ENCODE measurements at places on chromosomes 3 and 15.

DNA sequence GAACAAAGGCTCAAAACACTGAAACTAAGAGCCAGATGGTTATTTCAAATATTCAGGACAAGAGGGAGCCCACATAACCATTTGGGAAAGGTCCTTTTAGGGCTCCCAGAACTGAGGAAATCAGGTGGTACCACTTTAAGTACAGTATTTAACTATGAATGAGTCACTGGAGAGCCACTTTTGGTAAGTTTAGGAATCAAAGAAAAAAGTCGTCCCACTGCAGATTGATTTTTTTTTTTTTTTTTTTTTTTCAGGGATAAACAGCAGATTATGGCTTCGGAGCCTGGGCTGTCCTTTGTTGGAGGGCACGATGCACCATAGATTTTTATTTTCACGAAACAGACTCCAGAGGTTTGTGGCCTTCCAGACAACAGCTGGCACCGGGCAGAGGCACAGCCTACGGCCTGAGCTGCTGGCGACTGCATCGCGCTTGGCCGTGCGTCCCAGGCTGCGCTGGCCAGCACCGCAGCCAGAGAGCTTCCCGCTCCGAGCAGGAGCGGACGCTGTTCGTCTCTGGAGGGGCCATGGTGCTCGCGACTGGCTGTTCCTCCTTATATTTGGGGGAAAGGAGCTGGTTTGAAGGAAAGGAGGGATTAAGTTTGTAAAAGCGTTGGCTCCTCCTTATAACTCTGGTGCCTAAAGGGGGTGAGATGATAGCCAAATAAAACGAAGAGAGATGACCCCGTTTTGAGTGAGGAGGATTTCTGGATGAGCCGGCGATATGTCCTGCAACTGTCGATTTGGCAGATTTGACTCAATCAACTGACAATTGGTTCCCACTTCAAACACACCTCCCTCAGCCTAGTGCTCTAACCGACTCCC is 152.9 kb upstream of the GOLIM4 start:
- peak; percentile 64 for DNase-seq

DNA sequence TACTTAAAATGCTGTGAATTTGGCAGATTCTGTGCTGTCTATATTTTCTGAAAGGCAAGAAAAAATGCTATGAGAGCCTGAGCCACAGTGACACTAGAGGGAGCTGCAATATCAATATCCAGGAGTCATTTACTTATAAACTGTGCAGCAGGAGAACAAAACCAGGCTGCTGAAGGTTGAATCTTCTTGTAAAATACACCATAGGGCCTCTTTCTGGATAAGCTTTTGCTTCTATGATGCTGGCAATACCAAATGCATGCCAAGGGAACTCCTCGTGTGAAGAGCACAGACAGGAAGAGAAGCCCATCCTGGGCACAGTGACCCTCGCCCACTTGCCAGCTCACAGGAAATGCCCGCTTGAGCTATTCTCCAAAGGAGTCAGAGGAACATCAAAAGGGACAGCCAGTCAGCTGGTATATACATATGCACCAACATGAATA is 48.0 kb upstream of the TSPAN3 start:
- DNase-seq: peak; percentile 92

DNA sequence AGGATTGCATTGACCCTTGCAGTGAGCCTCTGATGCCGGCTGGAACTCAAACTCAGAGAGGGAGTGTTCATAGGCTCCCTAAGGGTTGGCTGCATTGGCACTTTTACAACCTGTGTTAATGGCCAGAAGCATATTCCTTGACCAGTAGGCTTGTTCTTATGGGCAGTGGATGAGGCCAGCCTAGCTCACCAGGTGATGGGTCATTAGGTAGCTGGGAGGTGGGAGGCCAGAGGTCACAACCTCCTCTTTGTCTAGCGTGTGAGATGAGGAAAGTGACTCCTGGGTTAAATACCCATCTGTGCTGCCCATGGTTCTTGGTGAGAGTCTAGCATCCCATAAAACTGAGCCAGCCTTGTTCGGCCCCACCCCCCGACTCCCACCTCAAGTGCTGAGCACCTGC is 275.7 kb upstream of the CTNNB1 start:
- DNase-seq: no peak

GRCh38 chr3:138297059-138297607 is 32.5 kb downstream of the NME9 start:
- no peak for DNase-seq

GRCh38 chr3:4587061-4587837 is 94.1 kb downstream of the ITPR1 start:
- no peak for DNase-seq

- no peak for DNase-seq
Observed at GRCh38 chr3:157263027-157263426, 103.1 kb upstream of the CCNL1 start.

GRCh38 chr3:37973246-37974054 is 17.1 kb upstream of the VILL start:
- no peak for DNase-seq

DNA sequence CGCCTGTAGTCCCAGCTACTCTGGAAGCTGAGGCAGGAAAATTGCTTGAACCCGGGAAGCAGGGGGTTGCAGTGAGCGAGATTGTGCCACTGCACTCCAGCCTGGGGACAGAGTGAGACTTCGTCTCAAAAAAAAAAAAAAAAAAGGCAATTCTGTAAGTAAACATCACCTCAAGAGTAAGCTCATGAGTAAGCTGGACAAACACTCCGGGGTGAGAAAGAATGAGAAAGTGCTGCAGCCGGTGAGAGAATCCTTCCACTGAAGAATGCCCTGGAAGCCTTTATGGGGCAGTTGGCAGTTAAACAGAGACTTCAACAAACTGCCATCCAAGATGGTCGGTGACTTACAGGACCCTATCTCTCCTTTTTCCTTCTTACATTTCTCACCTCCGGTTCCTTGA is 47.5 kb downstream of the FEZF2 start:
- no peak for DNase-seq

DNA sequence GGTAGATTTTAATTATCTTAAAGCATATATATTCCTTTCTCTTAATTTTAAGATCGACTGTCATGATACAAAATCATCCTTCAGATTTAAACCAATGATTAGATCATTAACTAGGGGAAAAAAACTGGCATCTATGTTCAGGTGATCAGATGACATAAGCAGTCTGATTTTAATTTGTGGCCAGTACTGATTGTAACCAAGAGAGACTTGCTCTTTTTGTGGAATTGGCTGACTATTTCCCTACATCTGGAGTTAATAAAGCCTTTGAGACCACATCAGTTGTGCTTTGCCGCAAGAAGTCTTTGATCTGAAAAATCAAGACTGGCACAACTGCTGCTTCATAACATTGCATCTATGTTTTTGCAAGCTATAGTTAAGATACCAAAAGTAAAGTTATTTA is 148.4 kb upstream of the CGNL1 start:
- peak; percentile 85 for DNase-seq

GRCh38 chr15:36921484-36922091 is 178.8 kb downstream of the MEIS2 start:
- DNase-seq: no peak

GRCh38 chr3:183538486-183538885 is 17.0 kb downstream of the KLHL6 start:
- no peak for DNase-seq

DNA sequence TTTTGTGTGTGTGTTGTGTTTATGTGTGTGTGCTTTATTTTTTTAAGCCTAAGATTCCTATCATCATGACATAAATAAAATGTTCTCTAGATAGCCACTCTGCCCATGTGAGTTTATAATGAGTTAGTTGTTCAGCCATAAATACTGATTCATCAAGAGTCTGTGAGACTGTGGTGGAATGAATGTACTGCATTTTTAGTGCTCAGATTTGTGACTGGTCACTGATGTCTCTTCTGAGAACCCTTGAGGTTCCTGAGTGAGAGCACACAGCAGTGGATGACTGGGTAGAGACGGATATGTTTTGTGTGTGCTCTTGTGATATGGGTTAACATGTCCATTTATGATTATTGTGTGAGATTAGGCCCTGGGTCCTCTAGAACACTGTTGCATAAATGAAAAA is 51.2 kb downstream of the SETD5 start:
- no peak for DNase-seq

DNA sequence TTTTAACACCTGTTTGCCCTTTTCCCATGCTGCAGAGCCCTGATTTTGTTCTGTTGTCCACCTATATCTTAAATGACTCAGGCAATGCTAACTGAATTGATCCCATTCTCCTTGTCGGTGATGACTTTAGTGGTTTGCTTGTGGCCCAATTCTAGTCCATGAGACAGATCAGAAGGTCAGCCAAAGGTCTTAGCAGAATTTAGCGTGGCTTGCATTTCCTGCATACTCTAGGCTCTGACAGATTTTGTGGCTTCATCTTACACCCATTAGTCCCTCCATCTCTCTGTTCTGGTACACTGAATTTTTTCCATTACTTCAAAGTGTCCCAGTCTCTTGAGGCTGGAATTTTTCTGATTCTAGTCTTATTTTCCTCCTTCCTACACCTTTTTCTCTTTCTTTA is 161.9 kb downstream of the STAC start:
- peak; percentile 72 for DNase-seq

GRCh38 chr3:146547235-146547835 is 2.9 kb upstream of the PLSCR1 start:
- DNase-seq: no peak

DNA sequence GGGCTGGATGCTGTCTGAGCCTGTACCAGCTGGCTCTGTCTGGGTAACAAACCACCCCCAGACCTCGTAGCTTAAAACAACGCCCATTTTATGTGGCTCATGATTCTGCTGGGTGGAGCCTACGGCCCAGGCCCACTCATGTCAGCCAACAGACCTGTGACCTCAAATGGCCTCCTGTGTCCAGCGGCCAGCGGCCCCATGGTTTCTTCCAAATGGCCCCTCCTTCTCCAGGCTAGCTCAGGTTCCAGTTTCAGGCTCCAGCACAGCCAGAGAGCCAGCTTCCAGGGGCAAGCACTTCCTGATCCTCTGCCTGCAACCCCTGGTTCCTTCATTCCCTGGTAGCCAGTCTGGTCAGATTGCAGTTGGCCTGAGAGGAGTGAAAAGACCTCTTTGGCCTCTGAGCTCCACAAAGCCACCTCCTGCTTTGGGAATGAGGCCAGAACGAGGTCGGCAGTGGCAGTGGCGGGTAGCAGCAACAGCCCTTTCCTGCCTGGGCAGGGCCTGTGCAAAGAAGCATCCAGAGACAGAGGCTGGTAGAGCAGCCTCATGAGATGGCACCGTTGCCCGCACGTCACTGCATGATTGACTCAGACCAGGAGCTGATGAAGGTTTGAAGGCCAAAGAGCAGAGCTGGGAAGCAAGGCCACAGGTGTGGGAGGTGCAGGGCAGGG is 21.0 kb upstream of the PLXNA1 start:
- peak; percentile 49 for DNase-seq
